ENCODE measurements at places on chromosomes 5 and 9.

DNA sequence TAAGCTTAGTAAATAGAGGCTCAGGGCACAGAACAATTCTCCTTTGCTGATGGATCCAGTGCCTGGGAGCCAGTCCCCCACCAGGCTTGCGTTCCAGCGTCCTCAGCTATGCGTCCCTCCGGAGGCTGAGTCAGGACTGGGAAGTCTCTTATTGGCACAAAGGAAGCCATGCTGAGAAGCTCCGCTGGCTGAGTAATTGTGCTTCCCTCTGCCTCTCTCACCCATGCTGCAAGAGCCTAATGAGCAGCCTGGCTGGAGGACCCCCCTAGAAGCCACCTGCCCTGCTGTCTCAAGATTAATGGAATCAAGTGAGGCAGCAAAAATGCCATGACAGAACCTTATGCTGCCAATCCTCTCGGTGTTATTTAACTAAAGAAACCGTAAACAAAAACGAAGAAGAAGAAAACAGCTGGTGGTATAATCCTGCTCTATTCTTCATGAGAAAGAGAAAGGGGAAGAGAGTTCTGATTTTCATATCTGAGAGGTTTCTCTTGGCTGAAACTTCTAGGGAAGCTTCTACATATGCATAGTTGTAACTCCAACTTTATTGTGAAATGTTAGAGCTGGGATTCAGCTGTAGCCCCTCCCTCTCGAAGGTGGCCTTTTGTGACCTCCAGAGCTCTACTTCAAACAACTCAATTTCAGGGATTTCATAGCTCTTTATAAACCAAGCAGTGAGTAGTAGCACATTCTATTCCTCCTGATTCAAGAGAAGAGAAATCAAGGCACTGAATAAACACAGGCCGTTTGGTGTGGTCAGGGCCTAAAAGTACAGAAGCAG is 185.4 kb upstream of the SEMA6A start:
- no peak for ATAC-seq

DNA sequence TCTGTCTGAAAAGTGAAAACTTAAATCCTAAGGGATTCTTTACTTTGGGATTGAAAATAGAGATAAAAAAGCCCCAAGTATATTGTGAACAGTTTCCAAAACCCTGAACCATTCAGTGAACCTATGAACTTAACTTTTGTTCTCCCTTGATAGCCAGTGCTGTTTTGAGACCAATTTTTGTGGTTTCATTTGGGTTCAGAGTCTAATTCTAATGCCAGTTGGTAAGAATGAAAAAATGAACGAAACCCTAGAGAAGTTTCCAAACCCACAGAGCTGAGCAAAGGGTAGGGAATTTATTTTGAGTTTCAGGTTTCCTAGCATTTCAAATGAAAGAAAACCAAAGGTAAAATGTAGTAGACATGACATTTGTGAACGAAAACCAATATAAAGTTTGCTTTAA is 1366.8 kb downstream of the EFNA5 start:
- no peak for ATAC-seq

DNA sequence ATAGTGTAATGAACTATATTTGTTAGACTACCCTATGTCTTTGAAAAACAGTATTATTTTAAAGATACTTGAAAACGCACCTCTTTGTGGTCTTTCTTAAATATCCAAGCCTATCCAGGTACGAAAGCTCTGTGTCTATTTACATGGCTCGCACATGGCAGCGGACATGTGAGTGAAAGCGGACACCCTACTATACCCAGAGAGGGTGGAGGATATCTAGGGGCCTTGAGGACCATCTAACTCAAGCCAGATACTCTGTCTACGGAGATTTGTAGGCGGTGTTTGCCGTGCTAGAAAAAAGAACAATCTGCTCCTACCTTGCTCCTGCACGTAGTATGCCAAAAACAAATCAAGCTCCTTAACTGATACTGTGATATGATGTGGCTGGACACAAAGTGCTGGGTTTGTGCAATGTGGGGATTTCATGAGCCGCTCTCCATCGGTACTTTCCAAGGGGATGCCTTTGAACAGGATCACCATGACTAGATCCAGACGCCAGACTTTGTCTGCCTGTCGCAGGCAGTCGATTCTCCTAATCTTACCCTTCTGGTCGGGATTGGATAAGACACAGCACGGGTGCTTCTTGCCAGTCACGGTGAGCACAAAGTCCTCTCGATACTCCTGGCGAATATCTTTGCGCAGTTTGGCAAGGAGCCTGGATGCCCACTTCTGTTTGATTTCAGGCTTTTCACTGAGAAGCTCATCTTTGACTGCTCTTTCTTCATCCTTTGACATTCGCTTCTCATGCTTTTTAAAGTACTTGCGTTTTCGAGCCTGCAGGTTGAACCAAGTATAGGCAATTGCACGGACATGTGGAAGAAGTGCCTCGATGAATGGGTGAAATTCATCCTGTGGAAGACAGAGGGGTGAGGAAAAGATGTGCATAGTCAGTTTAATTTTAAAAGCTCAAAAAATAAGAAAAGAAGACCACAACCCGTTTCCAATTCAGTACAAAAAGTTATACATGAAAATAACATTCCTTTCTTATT is 7.0 kb downstream of the NFIB start:
- ATAC-seq = no peak

GRCh38 chr9:4838189-4838546 is 45.4 kb downstream of the RCL1 start:
- ATAC-seq = peak; percentile 47

DNA sequence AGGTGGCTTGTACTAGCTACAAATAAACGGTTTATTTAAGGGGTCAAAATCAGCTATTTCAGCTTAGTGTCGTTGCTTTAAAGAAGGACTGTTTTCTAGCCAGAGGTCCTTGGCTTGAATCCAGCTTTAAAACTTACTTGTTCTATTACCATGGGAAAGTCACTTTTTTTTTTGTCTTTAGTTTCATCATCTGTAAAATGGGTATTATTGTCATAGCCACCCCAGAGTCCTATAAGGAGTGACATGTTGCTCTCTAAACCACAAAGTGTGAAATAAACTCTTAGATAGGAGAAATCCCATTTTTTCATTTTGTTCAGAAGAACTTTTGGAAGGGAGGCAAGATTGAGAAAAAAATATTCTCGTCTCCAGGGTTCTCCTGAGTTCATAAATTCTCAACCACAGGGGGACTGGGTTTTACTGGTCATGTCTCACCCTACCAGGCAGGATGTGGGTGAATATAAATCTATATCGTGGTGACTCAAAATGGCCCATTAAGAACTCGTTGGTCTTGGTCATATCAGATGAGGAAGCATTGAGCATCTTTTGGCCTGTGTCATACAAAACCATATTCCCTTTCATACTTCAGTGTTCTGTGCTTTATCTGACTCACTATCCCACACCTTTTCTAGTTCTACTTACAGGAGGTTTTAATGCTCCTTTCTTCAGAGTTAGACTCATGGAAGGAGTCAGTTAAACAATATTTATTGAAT is 202.7 kb upstream of the NR3C1 start:
- peak; percentile 68 for ATAC-seq

- peak; percentile 65 for ATAC-seq
These were observed 2.9 kb downstream of the OR2S2 start for GRCh38 chr9:35954942-35955546.

- ATAC-seq = no peak
These were observed 560.2 kb upstream of the CDH9 start for GRCh38 chr5:27598576-27598975.

DNA sequence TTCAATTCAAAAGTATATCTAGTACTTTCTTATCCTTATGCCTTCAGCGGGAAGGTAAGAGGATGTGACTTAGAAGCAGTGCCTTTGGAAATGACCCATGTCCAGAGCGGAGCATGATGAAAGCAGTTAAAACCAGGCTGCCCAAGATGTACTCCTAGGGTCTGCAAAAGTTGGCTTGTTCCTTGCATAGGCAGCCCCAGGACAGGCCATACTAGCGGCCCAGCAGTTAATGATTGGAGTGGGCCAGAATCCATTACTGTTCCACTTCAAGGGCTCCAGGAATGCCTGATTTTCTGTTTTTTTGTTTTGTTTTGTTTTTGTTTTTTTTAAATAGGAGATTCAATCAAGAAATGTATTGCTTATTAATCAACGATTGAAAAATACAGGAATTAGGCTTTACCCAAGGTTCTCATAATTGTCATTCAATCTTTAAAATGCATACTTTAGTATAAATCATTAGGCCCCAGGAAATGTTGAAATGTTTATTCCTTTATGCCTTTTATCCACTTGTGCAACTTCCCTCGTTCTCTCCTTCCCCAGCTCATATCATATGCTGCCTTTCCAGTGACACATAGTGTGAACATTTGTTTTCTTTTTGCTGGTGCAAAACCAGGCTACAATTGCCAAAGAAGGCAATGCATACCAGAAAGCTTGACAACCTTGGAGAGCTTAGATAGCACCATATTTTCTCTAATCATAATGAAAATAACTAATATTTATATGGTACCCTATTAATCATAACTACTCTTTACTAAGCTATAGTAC is 190.8 kb downstream of the ARHGEF28 start:
- no peak for ATAC-seq

DNA sequence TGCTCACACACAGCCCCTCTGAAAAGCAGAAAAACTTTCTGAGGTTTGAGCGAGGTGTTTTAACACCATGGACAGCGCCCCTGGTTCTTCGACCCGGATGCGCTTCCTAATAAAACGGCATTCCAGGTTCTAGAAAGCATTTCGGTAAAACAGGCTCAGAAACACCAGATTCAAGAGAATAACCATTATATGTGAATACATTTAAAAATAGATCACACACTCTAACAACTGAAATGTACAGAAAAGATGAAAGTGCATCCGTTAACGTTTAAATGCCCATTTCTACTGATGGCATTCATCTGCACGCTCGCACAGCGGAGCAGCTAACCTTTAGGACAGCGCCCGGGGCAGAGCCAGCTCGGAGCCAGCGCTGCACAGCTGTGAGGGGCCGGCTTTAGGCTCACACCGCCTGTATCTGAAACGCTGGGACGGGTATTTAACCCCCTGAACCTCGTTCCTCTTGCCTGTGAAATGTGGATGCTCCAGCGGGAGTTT is 26.3 kb upstream of the TENT4A start:
- ATAC-seq = no peak

DNA sequence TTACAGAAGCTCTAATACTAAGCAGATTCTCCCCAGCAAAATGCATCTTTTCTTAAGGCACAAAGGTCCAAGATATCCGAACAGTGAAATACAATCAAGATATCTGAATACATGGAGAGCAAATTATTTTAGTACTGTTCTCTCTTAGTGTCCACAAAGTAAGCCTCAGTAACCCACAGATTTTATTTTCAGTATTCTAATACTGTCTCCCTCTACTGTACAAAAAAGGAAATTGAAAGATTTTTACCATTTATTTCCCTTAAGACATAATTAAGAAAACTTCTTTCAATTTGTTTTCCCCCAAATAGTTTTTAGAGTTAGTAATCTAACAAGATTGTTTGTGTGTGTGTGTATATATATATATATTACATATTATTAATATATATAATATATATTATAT is 24.7 kb upstream of the NOL6 start:
- no peak for ATAC-seq

- ATAC-seq = no peak
These were observed 184.4 kb downstream of the HSD17B3 start for GRCh38 chr9:96117398-96118080.

- no peak for ATAC-seq
These were observed 132.3 kb downstream of the MYO10 start for GRCh38 chr5:16803831-16804230.

GRCh38 chr9:99023831-99024230 is 80.1 kb downstream of the COL15A1 start:
- no peak for ATAC-seq

DNA sequence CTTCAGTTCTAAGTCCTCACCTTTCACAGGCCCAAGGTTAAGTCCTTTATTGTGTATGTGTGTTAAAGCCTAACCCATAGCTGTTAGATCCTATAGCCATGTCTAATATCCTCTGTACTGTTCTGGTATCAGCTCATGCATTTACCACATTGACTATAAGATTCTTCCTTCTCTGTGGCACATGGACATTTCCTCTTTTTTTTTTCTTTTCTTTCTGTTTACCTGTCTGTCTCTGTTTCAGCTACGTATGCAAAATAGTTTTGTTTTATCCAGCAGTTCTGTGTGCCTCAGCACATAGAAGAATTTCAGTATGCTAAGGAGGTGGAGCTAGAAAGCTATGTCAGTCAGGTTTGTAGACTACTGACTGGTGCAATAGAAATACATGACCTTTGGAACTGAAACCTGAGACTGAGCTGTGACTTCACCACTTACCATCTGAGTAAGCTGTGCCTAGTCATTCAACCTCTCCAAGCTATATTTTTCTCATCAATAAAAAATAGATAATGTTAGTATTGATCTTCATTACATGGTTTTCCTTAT is 155.6 kb upstream of the VLDLR start:
- ATAC-seq = peak; percentile 80

DNA sequence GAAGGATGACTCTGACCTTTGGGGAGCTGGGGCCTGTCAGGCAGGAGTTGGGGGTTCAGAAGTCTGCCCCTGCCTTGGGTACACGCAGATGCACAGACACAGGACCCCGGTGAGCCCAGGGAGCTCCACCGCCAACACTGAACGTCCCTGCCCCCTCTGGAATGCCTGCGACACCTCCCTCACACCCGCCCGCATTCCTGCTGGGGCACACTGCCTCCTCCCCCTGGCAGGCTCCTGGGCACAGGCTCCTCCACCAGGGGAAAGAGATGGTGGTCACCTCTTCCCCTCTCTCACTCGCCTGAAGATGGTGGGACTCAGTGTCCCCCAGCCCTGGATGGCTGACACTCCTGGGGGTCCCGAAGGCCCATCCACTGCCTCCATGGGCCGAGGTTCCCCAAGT is 12.0 kb downstream of the CRB2 start:
- ATAC-seq = no peak

DNA sequence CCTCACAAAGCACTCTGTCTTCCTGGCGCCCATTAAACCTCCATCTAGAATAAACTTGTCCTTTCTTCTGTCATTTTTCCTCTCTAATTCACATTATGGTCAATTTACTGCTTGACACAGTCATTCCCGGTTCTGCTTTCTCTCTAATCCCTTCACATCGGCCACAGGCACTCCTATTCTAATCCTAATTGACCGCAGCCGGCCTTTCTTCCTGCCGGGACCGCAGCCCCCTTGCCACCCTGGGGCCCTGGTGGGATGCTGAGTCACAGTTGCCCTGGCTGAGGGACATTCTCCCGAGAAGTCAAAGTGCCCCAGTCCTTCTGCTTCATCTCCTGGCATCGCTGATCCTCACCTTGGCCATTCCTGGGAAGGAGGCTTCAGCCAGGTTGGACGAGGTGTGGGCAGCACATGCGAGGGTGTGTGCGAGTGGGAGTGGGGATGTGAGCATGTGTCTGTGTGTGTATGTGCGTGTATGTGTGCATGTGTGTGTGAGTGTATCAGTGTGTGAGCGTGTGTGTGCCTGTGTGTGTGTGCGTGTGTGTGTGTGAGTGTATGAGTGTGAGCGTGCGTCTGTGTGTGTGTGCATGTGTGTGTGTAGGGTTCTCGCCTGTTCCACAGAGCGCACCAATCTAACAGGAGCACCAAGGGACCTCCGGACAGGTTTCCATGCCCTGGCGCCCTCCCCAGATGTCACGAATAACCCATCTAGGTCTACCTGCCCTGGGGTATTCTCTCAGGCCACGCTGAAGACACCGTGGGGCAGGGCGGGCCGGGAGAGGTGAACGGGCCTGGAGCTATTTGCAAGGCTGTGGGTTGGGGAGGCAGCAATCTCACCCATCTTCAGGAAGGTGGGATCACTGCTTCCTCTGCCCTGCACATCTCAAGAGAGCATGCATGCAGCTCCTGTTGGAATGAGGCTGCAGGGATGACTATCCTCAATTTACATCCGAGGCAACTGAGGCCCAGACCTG is 191.2 kb downstream of the PAX5 start:
- no peak for ATAC-seq

Data from stimulated activated memory B cell treated with anti-CD40 and anti-IgM and Interleukin-4, amounts not matched to agents 10 μg/mL and 1 μg/mL and 100 μg/mL, for 72 hours (primary cell).